ENCODE measurements at places on chromosomes 2 and 18. TPM values are rescaled to one million over a fixed set of nuclear protein-coding genes. Genes with fewer than 3 reads are reported as not detected.

AMMECR1L gene
- polyA plus RNA-seq, result 12.0 TPM

SCG2 gene
- 0.71 TPM for polyA plus RNA-seq

ADRA2B gene
- polyA plus RNA-seq, result 0.52 TPM

ACMSD gene
- not detected for polyA plus RNA-seq

RPL37A gene
- 5,331 TPM for polyA plus RNA-seq

PLGLB2 gene
- 5.6 TPM for polyA plus RNA-seq

C2orf78 gene
- polyA plus RNA-seq, result 0.02 TPM

DSEL gene
- 1.6 TPM for polyA plus RNA-seq

NYAP2 gene
- 0.02 TPM for polyA plus RNA-seq

COBLL1 gene
- 4.9 TPM for polyA plus RNA-seq

RAB31 gene
- polyA plus RNA-seq, result 17.8 TPM

TBC1D8 gene
- 16.5 TPM for polyA plus RNA-seq

FBXO36 gene
- 1.8 TPM for polyA plus RNA-seq

C2orf15 gene
- polyA plus RNA-seq, result 2.3 TPM

SCYGR4 gene
- not detected for polyA plus RNA-seq

SERPINB2 gene
- polyA plus RNA-seq, result 11.3 TPM

AMER3 gene
- 0.02 TPM for polyA plus RNA-seq

SPR gene
- polyA plus RNA-seq, result 9.1 TPM

EHD3 gene
- polyA plus RNA-seq, result 4.2 TPM

BIN1 gene
- polyA plus RNA-seq, result 37.9 TPM

HRH4 gene
- polyA plus RNA-seq, result 0.05 TPM

FAM237A gene
- polyA plus RNA-seq, result 0.18 TPM

DPYSL5 gene
- 0.16 TPM for polyA plus RNA-seq

TMEM163 gene
- polyA plus RNA-seq, result 5.0 TPM

CCDC195 gene
- 0.07 TPM for polyA plus RNA-seq

GALNT5 gene
- polyA plus RNA-seq, result 0.71 TPM

DPP4 gene
- polyA plus RNA-seq, result 4.2 TPM

NT5C1B gene
- not detected for polyA plus RNA-seq

CIAO1 gene
- polyA plus RNA-seq, result 38.6 TPM

IL1F10 gene
- 1.1 TPM for polyA plus RNA-seq
